ENCODE measurements at places on chromosomes 11 and 22. TPM values are rescaled to one million over a fixed set of nuclear protein-coding genes. Genes with fewer than 3 reads are reported as not detected.

- no peak for DNase-seq
Measured at GRCh38 chr22:27501191-27501936, 300.2 kb downstream of the MN1 start.

- DNase-seq: no peak
Measured at GRCh38 chr11:15770798-15771414, 585.4 kb downstream of the SOX6 start.

DNA sequence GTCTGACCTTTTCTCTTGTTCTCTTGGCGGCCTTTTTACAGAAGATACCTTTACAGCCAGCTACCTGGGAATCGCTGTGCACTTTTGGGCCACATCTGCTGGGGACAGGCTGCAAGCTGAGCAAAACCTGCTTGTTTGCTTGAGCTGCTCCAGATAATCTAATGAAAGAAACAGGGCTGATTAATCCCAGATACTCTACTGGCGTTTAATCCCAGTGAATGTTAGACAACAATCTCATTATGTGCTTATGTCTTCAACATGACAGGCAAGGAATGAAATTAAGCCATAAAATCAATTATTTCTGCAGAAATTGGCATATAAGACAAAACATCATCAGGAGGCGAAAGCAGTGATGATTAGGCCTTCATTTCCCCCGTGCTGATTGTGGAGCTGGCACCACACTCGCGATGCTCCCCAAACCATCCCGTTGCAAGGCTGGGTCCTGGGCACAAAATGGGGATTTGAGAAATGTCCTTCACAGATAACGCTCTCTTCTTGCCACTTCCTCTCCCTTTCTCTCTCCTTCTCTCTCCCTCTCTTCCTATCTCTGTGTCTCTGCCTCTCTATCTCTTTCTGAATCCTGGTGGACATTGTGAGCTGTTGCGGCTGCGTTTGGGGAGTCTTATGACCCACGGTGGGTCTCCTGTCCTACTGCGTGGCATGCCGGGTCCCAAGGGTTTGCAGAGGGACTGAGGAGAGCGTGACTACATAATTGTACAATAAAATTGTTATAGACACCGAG lies 1053.8 kb downstream of the TBC1D22A start:
- no peak for DNase-seq

Gene SLC25A18
- polyA plus RNA-seq: 0.71 TPM

GRCh38 chr11:1447845-1448825 lies 38.4 kb downstream of the MOB2 start:
- DNase-seq: no peak

GRCh38 chr22:46749682-46750529 lies 11.9 kb upstream of the CERK start:
- DNase-seq: no peak

DNA sequence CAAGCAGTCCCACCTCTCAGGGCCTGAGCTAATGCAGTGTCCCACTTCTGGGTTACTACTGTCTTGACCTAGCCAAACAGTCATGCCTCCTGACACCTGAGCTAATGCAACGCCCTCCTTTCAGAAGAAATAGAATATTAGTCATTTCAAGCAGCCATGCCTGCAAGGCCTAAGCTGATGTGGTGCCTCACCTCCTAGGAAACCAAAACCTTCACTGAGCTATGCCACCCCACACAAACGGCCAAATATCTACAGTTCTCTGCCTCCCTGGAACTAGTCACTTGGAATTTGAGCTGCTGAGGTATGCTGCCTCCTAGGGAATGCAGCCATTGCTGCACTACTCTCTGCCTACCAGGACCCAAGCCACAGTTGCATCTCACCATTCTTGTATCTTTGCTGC lies 8.3 kb upstream of the MS4A6E start:
- no peak for DNase-seq
